ENCODE measurements at places on chromosomes 6 and 20.

- no peak for DNase-seq
These were observed 68.7 kb downstream of the TXNDC5 start for GRCh38 chr6:7841781-7842468.

- DNase-seq: no peak
These were observed 721.9 kb upstream of the HS3ST5 start for GRCh38 chr6:115064680-115065079.

DNA sequence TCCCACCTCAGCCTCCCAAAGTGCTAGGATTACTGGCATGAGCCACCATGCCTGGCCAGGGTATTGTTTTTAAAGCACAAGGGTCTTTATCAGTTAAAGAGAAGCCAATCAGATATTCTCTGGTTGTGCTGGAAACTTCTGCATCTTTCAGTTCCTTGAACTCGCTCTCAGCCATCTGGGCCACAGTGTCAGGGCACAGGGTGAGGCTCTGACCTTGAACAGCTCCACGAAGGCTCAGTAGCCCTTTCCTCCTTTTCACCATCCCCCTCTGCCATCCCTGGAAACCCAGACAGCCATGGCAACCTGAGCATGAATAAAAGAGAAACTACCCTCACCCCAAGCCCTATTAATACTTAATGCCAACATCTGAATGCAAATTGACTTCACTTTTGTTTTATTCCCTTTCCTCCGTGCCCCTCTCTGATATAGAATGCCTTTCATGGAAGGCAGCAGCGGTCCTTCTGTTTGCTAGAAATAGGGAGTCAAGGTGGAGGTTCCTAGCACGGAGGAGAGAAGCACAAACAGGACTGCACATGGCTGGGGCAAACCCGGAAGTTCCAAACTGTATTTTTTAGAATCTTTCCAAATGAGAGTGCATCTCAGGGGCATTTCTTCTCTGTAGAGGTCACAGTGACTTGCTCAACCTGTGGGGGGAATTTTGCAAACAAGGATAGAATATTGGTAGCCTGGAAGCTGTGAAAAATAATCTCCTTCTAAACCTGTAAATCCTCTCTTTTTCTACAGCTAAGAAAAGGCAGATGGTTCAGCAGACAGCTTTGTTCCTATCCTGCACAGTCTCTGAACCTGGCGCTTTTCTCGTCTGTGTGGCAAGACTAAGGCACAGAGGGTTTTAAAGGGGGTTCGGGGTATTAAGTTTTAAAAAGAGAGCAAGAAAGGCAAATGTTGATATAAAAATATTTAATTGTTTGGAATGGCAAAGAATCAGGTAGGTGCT is 176.4 kb upstream of the RREB1 start:
- no peak for DNase-seq

GRCh38 chr6:56789879-56790278 is 147.2 kb upstream of the DST start:
- no peak for DNase-seq

DNA sequence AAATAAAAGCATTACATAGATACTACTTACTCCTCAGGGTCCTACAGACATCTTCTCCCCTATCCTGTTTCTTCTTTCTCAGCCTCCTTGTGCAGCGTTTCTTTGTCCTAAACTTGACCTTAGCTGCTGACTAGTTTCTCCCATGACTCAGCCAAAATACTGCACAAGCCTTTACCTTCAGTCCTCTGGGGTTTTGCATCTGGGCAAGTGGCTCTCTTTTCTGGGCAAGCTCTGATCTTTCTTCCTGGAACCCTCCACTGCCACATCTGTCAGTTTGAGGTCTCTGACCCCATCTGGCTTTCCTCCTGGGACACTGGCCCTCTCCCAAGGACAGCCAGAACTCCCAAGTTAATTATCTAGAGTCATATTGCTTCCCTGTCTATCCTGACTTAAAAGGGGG is 838.4 kb downstream of the DHX35 start:
- no peak for DNase-seq

DNA sequence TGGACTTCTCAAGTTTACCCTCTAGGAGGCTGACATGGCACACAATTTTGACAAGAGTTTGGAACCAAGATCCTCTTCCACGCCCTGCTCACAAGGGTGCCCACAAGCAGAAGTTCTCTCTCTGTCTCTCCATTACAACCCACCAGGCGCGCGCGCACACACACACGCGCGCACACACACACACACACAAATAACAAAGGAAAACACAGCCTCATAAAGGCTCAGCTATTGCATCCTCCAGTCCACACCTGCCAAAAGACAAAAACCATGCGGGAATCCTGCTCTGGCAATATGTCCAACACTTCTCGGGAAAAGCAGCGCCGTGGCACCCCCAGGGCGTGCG is 870 bp downstream of the PAK5 start:
- no peak for DNase-seq

DNA sequence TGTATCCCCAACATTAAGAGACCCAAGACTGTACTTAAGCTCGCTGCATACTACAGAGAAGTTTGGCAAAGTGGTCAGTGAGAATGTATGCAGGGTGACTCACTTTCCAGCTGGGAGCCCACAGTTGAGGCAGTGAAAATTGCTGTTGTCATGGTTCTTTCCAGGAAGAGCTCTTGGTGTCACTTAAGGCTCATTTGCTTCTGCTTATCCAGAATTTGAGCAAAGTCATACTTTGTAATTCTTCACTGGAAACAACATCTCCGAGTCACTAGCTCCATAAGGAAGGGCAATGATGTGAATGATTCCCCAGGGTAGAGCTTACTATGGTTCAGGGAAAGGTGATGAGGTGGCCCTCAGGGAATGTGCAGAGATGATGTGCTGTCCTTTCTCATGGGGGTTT is 65.4 kb upstream of the FBXL4 start:
- DNase-seq: peak; percentile 3

DNA sequence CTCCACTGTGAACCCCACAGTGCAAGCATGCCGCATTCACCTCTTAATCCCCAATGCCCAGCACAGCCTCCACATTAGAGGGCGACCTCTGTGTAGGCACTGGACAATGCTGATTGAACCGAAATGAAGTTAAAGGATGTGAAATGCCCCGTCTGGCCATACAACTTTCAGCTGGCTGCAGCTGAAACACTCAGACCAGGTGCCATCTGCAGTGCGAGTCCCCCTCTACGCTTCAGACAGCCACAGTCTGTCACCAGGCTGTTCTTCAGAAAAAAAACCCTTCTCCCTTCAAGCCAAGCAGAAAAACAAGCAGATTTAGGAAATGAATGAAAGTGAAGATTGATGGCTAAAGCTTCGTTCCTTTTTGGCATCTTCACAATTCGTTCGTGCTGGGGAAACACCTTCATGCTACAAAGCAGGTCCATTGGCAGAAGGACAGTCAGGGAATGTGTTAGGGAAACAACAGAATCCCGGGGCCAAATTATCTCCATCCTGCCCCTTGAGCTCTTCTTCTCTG is 44.7 kb downstream of the TNFAIP3 start:
- no peak for DNase-seq

DNA sequence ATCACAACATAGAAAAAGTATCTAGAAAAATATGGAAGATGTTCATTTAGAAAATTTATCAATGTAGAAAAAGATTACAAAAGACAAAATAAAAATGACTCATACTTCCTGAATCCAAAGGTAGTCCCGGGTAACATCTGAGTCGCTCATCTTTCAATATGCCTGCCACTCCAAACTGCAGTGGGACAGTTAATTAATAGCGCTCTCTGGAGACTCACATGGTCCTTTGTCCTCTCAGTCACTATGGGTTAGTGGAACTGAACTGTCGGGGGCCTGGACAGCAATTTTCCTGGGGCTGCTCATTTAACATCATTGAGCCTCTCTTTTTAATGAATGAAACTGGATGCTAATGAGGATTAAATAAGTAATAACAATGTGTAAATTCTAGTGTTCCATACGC is 103.4 kb downstream of the MAP3K4 start:
- no peak for DNase-seq

DNA sequence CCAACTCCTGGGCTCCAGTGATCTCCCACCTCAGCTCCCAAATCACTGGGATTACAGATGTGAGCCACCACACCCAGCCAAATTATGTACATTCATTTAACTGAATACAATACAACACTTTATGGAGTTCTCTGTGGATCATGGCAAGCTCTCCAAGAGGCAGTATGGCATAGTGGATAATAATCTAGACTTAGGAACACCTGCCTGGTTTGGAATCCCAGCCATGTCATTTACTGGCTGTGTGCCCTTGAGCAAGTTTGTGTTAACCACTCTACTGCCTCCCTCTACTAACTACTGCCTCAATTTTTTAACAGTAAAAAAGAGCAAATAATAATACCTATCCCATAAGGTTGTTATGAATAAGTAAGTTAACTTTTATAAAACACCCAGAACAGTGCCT is 1.9 kb upstream of the ETV7 start:
- no peak for DNase-seq

DNA sequence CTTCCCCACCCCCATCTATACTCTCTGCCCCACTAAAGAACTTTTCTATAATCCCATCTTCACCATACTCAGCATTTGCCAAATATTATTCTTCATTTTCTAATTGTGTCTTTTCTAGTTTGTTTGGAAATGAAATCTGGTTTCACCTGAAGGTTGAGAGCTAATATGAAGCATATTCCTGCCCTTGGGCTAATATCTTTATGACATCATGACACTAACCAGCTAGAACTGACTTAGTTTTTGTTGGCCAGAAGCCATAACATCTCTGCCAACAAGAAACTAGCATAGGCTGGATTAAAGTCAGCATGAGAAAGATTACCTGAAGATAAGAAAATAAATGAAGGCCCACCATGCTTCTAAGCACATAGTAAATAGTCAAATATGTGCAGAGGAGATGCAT is 16.7 kb downstream of the UNC5CL start:
- DNase-seq: peak; percentile 14

DNA sequence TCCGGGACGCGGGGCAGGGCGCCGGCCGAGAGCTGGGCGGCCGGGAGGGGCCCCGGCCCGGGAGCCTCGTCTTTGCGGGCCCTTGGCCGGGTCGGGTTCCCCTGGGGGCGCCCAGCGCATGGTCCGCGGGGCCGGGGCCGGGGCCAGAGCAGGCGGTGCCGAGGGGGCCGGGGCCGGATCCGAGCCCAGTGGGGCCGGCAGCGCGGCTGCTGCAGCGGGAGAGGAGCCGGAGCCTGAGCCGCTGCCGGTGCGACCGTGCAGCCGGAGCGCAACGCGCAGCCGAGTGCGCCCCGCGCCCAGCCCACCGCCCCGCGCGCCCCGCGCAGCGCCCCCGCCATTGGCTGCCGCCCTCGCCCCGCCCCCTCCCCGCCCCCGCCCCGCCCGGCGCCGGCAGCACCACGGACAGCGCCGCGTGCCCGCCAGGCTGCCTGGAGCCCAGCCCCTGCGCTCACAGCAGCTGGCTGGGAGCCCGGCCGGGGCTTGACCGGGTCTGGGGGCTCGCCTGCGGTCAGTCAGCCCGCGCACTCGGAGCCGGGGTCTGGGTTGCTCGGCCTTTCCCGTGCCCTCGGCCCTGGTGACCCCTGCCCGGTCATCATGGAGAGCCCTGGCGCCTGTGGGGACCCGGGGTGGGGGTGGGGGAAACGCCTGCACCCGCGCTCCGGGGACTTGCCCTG is at the start of gene HRH3:
TSS of gene HRH3 (minus strand) at position 287 of the 674 bp plus-strand sequence. CDS start 308 bp downstream, outside the sequence.
- peak; percentile 60 for DNase-seq
